A549 treated with CORT108297 at 1 μM for 4 hours (cell line): ENCODE measurements at places on chromosomes 2 and 18. TPM values are rescaled to one million over a fixed set of nuclear protein-coding genes. Genes with fewer than 3 reads are reported as not detected.

Gene ASB3
- 11.5 to 14.0 TPM (median 12.8 TPM) in 5 replicates for total RNA-seq

Gene CDH7
- 0.02 to 0.06 TPM in 2 of 5 replicates, not detected in the others for total RNA-seq

Gene RIOK3
- total RNA-seq = 27.9 to 42.9 TPM (median 32.4 TPM) in 5 replicates

Gene C1QL2
- total RNA-seq = 0.06 to 0.20 TPM (median 0.07 TPM) in 5 replicates

Gene HOXD13
- 0.16 to 0.27 TPM (median 0.23 TPM) in 5 replicates for total RNA-seq

Gene CRYGC
- total RNA-seq = not detected in 5 replicates

Gene UGT1A5
- not detected in 5 replicates for total RNA-seq

Gene MARS2
- total RNA-seq = 10.4 to 11.5 TPM (median 11.2 TPM) in 5 replicates

Gene MATN3
- 9.1 to 16.9 TPM (median 14.0 TPM) in 5 replicates for total RNA-seq

Gene NXPH2
- not detected in 5 replicates for total RNA-seq

Gene IFT172
- 7.8 to 9.5 TPM (median 9.3 TPM) in 5 replicates for total RNA-seq

Gene CLEC4F
- total RNA-seq = not detected in 5 replicates

Gene CCL20
- total RNA-seq = 2.7 to 7.7 TPM (median 5.4 TPM) in 5 replicates

Gene CCDC148
- total RNA-seq = 0.22 to 0.45 TPM (median 0.39 TPM) in 5 replicates

Gene MORN2
- 38.0 to 47.2 TPM (median 42.0 TPM) in 5 replicates for total RNA-seq

Gene SH2D6
- total RNA-seq = 0.50 to 1.1 TPM (median 0.87 TPM) in 5 replicates

Gene CD207
- total RNA-seq = 0.07 TPM in 1 of 5 replicates, not detected in the others

Gene ZNF385B
- total RNA-seq = 0.20 to 0.21 TPM in 2 of 5 replicates, not detected in the others

Gene LRRFIP1
- 67.2 to 99.4 TPM (median 91.1 TPM) in 5 replicates for total RNA-seq

Gene INPP5D
- total RNA-seq = 0.29 to 0.60 TPM (median 0.45 TPM) in 5 replicates

Gene LYPD1
- 14.0 to 21.5 TPM (median 15.8 TPM) in 5 replicates for total RNA-seq

Gene RAB17
- 0.13 to 0.28 TPM (median 0.18 TPM) in 4 of 5 replicates, not detected in the other for total RNA-seq

Gene TXNDC9
- 37.8 to 55.6 TPM (median 39.8 TPM) in 5 replicates for total RNA-seq

Gene SOX11
- total RNA-seq = not detected in 5 replicates

Gene DSEL
- total RNA-seq = 0.27 to 0.40 TPM (median 0.34 TPM) in 5 replicates

Gene IL36A
- not detected in 5 replicates for total RNA-seq

Gene CKAP2L
- total RNA-seq = 12.6 to 18.8 TPM (median 13.7 TPM) in 5 replicates

Gene PHOSPHO2
- total RNA-seq = 2.6 to 3.4 TPM (median 3.0 TPM) in 5 replicates

Gene THADA
- total RNA-seq = 19.4 to 25.6 TPM (median 22.2 TPM) in 5 replicates

Gene KATNAL2
- 1.7 to 3.3 TPM (median 1.8 TPM) in 5 replicates for total RNA-seq

Gene SERPINB12
- not detected in 5 replicates for total RNA-seq

Gene CAPN13
- total RNA-seq = 0.03 to 0.15 TPM (median 0.05 TPM) in 4 of 5 replicates, not detected in the other

Gene EDAR
- 0.01 to 0.02 TPM in 2 of 5 replicates, not detected in the others for total RNA-seq

Gene RBKS
- 7.3 to 8.8 TPM (median 7.9 TPM) in 5 replicates for total RNA-seq

Gene CSRNP3
- total RNA-seq = not detected in 5 replicates

Gene ACMSD
- total RNA-seq = not detected in 5 replicates

Gene HSPD1
- 598 to 787 TPM (median 619 TPM) in 5 replicates for total RNA-seq

Gene SIX2
- total RNA-seq = 0.10 to 0.36 TPM (median 0.27 TPM) in 5 replicates

Gene PLEKHB2
- 68.8 to 80.4 TPM (median 78.0 TPM) in 5 replicates for total RNA-seq

Gene C2orf15
- total RNA-seq = 0.39 to 0.95 TPM (median 0.54 TPM) in 5 replicates

Gene PAIP2B
- total RNA-seq = 0.25 to 0.35 TPM (median 0.27 TPM) in 5 replicates

Gene KCNG2
- not detected in 5 replicates for total RNA-seq

Gene B3GNT7
- 1.6 to 2.1 TPM (median 1.9 TPM) in 5 replicates for total RNA-seq

Gene SNTG2
- not detected in 5 replicates for total RNA-seq
